ENCODE measurements at places on chromosomes 6 and 20.

DNA sequence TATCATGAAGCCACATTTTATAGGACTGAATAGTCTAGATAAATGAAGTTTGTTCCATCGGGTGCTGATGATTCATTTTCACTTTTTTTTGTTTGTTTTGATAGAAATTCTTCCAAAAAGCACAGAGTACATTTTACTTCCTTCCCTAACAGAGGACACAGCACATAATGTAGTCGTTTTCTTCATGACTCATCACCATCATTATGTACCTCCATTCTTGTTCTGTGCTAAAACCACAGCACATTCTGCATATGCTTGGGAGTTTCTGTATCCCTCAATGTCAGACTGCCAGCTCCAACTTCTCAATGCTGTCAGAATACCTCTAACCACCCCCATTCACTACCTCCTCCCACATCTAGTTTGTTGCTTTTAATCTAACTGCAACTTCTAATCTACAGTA lies 1004.9 kb upstream of the ADGRB3 start:
- no peak for DNase-seq

- DNase-seq: no peak
Observed at GRCh38 chr20:32018269-32019155, 8.3 kb downstream of the CCM2L start.

DNA sequence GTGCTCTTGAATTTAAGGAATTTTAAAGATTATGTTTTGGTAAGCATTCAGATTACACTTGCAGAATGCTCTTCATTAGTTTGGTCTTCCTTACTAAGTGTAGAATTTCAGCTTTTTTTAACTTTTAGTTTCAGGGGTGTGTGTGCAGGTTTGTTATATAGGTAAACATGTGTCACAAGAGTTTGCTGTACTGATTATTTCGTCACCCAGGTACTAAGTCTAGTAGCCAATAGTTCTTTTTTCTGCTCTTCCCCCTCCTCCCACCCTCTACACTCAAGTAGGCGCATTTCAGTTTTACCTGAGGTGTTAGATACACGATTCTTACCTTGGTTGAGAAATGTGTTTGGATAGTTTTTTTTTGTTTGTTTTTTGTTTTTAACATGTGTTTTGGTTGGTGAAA lies 68.3 kb downstream of the AFG1L start:
- no peak for DNase-seq

- DNase-seq: no peak
Observed at GRCh38 chr6:111813677-111814310, 59.5 kb downstream of the FYN start.

DNA sequence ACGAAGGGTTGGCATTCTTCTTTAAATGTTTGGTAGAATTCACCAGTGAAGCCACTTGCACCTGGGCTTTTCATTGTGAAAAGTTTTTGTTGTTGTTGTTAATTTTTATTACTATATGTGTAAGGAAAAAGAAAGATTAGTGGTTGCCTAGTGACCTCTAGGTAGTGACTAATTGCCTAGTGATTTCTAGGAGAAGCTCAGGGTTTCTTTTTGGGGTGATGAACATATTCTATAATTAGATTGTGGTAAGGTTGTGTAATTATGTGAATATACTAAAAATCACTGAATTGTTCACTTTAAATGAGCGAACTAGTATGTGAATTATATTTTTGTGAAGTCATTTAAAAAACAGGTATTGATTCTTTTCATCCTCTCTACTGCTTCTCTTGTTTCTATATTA lies 123.8 kb upstream of the TMEM170B start:
- no peak for DNase-seq

DNA sequence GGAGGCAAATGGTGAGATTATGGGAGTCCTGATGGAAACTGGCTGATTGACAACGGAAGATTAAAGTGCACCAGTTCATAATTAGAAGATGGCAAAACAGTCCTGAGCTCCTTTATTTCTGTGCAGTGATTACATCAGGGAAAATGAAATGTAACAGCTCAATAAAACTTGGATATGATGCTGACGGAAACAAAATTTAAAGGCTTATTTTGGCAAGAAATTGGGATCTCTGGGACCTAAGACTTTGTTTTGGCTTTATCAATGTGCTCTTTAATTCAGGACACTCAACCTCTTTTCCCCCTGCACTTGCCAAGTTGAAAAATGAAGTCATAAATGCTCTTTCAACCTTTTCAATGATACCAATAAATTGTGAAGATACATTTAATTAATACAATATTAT lies 226.8 kb downstream of the C6orf118 start:
- no peak for DNase-seq

GRCh38 chr6:10555625-10556309 lies 34.6 kb downstream of the GCNT2 start:
- peak; percentile 76 for DNase-seq

DNA sequence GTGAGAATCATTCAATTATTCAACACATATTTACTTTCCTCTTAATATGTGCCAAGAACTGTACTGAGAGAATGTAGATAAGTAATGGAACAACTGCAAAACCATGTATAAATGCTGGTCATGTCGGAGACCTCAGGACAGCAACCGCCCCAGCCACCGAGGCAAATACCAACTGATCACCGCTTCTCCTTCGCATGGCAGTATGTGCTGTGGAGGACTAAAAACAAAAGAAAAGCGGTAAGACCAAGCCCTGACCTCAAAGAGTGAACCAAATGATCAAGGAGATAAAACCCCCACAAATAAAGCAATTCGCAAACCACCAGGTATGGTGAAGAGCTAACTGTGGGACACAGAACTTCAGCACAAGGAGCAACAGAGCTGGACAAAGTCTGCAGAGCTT lies 104.3 kb downstream of the TRERF1 start:
- DNase-seq: no peak

DNA sequence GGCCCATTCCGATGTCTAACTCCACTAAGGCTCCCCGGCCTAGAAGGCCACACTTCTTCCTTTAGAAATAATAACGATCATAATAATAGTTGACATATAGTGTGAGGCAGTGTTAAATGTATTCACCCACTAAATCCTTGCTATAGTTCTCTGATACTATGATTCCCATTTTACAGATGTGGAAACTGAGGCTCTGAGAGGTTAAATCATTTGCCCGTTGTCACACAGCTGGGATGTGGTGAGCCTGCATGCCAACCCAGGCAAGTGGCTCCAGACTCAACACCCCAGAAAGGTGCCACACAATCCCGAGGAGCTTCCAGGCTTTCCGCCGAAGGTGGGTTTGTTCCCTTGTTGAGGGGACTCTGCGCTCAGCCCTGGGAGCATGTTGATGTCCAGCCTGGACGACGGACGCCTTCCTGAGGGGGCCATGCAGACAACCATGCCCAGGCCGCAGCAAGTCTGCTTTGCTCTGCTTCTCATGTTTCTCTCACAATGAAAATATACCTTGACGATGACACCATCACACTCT lies 104.6 kb upstream of the CDYL start:
- DNase-seq: no peak

DNA sequence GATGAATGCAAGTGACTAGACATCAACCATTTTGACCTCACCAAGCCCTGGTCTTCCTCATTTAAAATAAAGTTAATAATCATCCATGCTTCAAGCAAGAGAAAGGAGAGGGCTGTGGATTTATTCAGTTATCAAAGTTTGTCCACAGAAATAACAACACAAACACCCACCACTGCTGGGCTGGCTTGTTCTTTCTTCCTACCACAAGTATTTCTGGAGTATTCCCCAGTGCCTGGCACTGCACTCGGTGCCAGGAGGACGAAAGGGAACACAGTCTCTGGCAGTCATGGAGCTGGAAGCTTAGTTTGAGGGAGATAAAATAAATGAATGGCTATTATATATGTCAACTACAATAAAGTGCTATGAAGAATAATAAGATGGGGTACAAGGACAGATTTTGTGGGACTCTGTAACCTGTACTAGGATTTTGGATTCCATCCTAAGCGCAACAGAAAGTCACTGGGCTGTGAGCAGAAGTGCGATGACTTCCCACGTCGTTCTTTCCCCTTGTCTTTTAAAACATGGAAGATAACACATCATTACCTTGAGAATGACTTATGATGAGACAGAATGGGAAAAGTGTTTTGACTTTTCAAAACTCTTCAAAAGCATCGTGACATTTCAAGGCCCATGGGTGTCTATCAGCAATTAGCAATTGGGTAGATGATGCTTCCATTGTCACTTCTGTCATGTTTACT lies 74.5 kb upstream of the TRAF3IP2 start:
- DNase-seq: no peak

DNA sequence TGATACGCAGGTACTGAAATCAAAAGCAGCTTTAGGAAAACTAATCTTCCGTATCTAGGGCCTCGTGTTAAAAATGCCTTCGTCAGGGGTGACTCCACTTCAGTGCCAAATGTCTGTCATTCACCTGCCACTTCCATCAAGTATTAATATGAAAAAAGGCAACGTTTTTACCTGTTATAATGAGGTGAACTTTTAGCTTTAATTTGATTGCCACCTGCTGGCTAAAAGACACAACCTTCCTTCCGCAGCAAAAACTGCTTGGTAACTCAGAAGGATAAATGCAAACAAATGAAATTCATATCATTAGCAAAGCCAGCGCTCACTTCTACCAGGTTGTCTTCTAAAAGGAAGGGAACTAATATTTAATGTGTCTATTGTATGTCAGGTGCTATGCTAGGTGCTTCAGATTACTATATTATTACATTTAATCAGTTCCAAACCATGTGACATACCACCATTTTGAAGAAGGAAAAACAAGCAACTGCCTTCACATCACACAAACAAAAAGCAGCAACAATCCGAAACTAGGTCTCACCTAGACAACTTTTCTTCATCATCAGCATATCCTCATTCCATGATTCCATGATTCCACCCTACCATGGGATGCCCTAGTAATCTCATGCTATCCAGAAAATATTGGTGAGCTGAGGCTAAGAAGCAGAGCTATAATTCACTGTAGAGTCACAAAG lies 20.6 kb upstream of the ARHGAP18 start:
- no peak for DNase-seq

GRCh38 chr6:22350109-22350508 lies 53.3 kb upstream of the PRL start:
- DNase-seq: peak; percentile 18

DNA sequence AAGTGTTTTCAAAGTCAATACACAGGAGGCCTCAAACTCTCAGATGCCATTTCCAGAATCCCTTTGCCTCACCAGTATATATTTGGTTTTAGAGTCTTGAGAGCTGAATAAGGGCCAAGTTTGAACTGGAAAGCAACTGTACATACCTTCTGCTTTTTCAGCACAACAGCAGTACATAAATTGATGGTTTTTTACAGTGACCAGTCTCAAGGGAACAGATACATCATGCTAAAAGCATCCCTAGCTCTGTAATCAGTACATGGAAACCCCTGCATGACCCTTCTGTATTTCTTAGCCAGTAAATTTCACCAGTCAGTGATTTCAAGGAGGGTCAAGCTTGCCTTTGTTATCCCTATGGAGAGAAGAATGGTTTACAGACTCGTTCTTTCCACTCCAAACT lies 40.6 kb upstream of the ECHDC1 start:
- no peak for DNase-seq

DNA sequence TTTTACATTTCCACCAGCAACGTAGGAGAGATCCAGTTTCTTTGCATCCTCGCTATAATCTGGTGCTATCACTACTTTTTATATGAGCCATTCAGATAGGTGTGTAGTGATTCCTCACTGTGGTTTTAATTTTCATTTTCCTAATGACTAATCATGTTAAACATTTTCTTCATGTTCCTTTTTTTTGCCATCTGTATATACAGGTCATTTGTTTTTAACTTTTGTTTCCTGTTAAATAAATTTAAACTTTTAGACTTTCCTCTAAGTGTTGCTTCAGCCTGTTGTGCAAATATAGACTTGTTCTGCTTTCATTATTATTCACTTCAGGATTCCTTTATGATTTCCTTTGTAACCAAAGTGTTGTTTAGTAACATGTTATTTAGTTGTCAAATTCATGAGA lies 697.4 kb downstream of the PTPRT start:
- no peak for DNase-seq

DNA sequence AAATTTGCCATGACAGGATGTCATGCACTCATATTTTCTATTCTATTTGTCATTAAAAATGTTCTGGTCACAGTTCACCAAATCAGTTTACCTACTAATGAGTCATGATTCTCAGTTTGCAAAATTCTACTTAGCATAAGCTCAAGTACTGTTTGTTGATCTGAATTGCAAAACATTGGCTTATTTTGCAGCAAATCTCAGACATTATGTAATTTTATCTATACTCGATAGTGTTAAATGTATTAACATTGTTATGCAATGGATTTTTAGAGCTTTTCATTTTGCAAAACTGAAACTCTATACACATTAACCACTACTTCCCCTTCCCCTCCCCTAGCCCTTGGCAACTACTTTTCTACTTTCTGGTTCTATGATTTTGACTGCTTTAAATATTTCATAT lies 213.8 kb upstream of the ZFP64 start:
- DNase-seq: no peak

DNA sequence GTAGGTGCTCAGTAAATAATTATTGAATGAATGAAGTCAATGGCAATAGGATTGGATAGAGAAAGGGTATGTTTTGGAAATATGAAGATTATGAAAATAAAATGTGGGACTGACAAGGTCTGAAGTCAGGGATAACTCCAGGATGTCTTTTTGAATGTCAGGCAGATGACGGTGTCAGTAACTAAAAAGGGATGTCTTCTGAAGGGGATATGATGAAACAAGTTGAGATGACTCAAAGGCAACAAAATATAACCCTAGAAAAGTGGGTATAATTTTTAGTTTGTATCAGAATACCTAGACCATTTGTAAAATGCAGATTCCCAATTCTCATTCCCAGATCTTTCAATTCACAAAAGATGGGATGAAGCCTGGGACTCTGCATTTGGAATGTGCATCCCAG lies 257.3 kb upstream of the SGK1 start:
- no peak for DNase-seq

- no peak for DNase-seq
Observed at GRCh38 chr6:71745525-71745924, 140.8 kb upstream of the RIMS1 start.

GRCh38 chr20:57259121-57259937 lies 7.1 kb downstream of the BMP7 start:
- no peak for DNase-seq

DNA sequence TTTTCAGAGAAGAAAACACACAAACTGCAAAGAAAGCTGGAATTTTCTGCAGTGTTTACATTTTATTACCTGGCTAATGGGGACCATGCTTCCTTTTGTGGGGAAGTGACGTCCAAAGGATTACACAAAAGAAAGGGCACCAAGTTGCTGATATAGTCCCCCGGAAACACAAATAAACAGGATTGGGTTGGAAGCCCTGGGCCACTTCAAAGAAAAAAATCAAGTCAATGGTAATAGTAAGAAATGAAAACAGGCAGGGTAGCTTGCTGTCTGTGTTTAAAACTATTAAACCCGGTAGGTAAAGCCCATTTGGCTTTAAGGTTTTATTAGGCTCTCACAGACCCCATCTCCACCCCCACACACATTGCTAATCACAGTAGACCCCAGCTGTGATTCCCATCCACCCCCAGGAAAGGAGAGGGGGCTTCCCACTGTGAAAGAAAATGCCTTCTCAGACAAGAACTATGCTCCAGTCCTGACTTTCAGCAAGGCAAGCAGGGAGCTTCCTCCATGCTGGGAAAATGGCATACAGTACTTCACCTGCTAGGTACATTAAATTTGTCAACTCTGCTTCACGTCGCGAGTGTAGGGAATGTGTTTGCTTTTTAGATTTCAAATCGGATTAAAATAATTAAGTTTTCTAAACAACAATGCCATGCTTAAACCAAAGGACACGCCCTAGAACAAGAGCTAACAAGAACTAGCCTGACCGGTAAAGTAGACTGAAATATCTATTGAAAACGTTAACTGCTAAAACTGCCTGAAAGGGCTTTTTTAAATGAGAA lies 1.1 kb downstream of the PERP start:
- DNase-seq: no peak

Data from NCI-H446 treated with DMSO at 0.1 percent for 48 hours (cell line).